Heart right ventricle (tissue), 16 donors: ENCODE measurements at places on chromosomes 1 and 21. TPM values are rescaled to one million over a fixed set of nuclear protein-coding genes. Genes with fewer than 3 reads are reported as not detected.

The SLC45A1 gene
- 2.1 TPM for total RNA-seq

The FNDC5 gene
- 130 TPM for total RNA-seq

The S100A8 gene
- total RNA-seq = 6.2 TPM

The CDK18 gene
- 165 TPM for total RNA-seq

The NEK2 gene
- not detected for total RNA-seq

The MYOG gene
- total RNA-seq = not detected

The BRINP3 gene
- 1.7 TPM for total RNA-seq

The SLFNL1 gene
- total RNA-seq = 0.13 TPM

The NEGR1 gene
- 3.2 TPM for total RNA-seq

DNA sequence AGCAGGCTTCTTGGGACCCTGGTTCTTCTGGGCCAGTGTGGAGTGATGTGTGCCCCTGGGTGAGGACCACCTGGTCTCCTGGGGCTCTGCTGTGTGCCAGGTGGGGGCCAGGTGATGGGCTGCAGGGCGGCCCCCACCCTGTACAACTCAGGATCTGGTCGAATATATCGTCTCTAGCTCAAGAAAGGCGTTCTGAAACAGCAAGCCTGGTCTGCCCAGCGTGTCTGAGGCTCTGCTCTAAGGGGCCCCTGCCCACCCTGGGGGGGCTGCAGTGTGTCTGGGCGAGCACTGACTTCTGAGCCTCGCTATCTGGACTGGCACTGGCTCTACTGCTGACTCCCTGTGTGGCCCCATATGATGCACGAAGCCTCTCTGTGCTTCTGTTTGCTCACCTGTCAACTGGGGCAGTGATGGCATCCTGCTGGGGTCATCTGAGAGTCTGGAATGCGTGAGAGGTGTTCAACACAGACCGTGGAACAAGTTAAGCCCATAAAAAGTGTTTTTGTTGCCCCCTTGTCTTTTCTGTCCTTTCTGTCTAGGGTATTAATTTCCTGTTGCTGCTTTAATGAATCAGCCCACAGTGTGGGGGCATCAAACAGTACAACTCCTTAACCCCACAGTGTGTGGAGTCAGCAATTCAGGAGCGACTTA lies 56.0 kb upstream of the TRAPPC10 start:
- no peak for DNase-seq

GRCh38 chr1:41884256-41885230 lies 34.2 kb downstream of the HIVEP3 start:
- no peak for DNase-seq

GRCh38 chr1:111269825-111270406 lies 20.7 kb upstream of the CHIA start:
- DNase-seq = no peak

- no peak for DNase-seq
Measured at GRCh38 chr1:160284220-160284781, 632 bp downstream of the PEX19 start.

GRCh38 chr21:21137986-21138385 lies 139.8 kb downstream of the NCAM2 start:
- DNase-seq = no peak
